Stimulated activated memory B cell treated with anti-CD40 and anti-IgM and Interleukin-4, amounts not matched to agents 10 μg/mL and 1 μg/mL and 100 μg/mL, for 72 hours (primary cell): ENCODE measurements at places on chromosomes 6 and 20.

GRCh38 chr6:6518631-6519427 is 69.7 kb upstream of the LY86 start:
- ATAC-seq = no peak

DNA sequence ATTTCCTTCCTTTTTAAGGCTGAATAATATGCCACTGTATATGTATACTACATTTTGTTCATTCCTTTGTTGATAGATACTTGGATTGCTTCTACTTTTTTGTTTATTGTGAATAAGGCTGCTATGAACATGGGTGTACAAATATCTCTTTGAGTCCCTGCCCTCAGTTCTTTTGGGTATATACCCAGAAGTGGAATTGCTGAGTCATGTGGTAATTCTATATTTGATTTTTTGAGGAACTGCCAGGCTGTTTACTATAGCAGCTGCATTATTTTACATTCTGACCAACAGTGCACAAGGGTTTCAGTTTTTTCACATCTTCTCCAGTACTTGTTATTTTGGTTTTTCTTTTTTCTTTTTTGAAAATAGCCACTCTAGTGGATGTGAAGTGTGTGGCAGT is 34.1 kb downstream of the CDS2 start:
- ATAC-seq = no peak

DNA sequence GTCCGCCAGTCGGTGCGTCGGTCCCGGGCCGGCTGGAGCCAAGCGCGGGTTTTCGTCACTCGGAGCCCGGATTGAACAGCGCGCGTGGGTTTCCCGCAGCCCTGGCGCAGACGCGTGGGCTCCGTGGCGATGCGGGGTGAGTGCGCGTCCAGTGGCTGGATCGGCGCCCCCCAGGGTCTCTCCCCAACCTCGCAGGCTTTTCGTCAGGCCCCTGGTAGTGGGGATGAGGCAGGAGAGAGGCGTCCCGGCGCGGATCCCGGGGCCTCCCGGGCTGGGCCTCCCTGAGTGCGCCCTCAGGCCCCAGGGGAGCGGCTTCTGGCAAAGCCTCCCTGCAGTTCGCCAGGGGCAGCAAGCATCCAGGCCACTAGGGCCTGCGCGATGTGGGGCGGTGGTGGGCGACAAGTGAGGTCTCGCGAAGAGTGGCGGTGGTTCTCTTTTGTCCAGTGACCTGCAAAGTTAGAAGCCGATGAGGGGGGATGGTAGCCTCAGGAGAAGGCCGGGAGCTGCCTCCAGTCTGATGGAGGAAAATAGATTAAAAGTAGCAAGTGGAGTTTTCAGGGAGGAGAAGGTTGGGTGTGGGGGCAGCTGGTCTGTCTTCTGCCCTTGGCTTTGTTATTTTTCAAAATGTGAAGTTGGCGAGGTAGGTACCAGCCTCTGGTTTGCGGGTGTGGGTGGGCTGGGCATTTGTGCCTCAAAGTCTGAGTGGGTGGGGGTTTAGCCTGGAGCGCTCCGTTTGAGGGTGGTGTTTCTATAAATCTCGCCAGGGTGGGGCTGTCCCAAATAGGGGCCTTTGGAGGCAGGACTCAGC is 1.6 kb downstream of the TOX2 start:
- peak; percentile 49 for ATAC-seq

DNA sequence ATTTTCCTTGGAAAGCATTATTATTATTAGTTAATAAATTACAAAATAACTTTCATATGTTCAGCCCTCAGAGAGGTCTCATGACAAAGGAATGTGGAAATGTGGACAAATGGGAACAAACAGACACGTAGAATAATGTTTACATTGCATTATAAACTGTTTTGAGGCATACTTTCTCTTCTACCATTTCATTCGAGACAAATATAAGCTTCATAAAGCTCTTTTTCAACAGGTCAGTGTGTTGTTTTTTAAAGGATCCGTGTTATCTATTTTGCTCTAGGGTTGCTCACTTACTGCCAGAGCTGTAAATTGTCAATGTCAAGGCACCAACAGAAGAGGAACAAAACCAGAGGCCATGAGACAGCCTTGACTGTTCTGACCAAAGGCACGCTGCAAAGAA is 256.8 kb downstream of the PHACTR1 start:
- ATAC-seq = no peak

DNA sequence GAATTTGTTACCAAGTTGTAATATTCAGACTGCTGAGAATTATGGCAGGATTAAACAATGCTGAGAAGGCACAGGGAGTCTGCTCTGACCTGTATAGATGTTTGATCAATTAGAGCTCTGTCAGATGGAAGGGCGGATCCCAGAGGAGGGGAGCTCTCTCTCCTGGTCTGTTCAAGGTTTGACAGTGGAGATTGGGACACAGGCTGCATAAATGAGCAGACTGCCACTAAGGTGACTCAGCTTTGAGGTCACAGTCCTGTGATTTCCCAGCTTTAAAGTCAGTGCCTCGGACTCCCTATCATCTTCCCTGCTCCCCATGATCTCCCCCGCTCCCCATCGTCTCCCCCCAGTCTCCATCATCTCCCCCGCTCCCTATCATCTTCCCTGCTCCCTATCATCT is 59.2 kb upstream of the SLC22A23 start:
- no peak for ATAC-seq

- ATAC-seq = no peak
These were observed 38.7 kb upstream of the PDE10A start for GRCh38 chr6:165701564-165702354.

GRCh38 chr6:80517525-80517924 is 411.1 kb downstream of the BCKDHB start:
- no peak for ATAC-seq

DNA sequence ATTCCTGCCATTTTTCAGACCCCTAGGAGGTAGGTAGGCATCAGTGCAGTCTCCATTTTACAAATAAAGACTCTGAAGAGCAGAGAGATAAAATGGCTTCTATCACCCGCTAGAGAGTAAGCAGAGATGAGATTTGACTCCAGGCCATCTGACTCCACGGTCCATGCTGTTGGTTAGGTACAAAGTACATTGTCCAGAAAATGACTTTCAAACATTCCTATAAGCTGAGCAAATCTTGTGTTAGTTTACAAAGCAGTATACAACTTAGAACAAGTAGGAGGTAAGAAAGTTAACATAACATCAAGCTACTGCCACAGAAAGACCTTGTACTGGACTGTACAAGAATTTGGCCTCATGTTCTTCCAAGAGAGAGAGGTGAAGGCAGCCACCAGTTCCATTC is 14.9 kb downstream of the BTN1A1 start:
- ATAC-seq = no peak

- no peak for ATAC-seq
These were observed 577 bp downstream of the SASH1 start for GRCh38 chr6:148343047-148343782.
